ENCODE measurements at places on chromosomes 3 and 15.

DNA sequence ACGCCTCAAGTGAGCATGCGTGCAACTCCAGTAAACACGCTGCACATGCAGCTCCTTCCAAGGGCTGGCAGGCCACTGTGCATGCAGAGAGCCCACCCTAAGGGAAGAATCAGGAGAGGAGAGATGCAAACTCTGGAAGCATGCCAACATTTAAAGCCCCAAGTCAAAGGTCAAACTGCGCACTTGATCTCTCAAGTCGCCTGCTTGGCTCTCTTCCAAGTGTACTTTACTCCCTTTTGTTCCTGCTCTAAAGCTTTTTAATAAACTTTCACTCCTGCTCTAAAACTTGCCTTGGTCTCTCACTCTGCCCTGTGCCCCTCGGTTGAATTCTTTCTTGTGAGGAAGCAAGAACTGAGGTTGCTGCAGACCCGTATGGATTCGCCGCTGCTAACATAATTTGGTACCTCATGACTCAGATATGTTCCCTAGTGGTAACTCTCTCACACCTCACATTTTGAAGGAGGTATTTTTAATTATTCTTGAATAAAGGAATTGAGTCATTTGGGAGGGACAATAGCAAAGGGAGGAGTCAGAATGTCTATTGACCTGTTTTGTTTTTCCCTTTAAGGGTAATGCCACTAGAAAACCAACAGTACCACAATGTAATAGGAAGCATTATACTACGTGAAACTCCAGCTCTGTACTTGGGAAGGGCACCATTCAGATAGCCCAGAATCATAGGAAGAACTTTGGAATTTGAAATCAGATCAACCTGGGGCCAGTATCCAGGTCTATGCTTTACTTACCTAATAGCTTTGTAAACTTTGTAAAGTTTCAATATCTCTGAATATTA lies 19.6 kb upstream of the DGKG start:
- no peak for DNase-seq

DNA sequence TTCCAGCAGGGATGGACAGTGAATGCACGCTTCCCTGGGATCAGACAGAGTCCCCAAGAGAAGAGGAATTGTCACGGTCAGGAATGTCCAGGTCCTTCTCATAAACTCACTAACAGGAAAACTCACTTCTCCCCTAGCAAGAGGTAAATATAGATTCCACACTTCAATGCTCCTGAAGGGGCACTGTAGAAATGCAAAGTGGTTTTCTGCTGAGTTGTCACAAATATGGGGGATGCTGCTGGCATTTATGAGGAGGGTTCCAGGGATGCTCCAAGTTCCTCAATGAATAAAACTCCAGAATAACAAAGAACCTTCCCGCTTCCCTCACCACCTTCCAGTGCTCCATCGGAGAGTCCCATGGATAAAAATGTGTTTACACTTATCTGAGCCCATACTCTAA lies 423.4 kb downstream of the MAGI1 start:
- no peak for DNase-seq

- DNase-seq, result no peak
These were observed 32.3 kb downstream of the TMOD3 start for GRCh38 chr15:51861557-51862359.

- no peak for DNase-seq
These were observed 68.8 kb upstream of the DLG1 start for GRCh38 chr3:197367081-197367780.

GRCh38 chr3:193805448-193805847 lies 212.4 kb downstream of the OPA1 start:
- DNase-seq, result peak; percentile 82

- DNase-seq, result no peak
These were observed 64.5 kb downstream of the GLDN start for GRCh38 chr15:51405693-51406523.

DNA sequence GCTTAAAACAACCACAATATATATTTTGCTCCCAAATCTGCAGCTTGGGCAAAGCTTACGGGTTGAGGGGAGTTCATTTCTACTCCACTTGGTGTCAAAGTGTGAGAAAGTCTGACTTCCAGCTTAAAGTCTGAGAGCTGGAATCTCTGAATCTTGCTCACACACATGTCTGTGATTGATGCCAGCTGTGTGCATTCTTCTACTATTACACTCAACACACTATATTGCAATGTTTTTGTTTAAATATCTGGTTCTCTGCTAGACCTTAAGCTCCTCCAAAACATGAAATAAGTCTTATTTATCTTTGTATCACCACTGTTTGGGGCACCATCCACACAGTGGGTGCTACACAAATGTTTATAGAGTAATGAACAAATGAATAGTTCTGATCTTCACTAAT lies 36.7 kb upstream of the SECISBP2L start:
- no peak for DNase-seq

DNA sequence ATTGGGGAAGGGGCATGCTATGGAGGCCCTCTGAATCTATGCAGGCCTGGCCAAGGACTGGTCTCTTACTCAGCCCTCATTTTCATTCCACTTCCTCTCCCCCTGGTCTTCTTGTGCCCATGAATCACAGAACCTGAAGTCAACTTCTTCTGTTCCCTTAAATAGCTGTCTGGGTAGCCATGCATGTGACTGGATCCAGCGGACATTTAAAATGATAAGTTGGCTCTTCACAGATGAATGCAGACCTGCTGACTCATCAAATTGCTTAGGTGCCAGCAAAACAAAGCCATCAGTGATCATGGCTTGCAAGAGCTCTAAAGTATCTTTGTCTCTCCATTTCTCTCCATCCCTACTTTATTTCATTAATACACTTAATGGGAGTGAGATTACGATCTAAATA lies 90.1 kb upstream of the CADPS start:
- DNase-seq, result no peak

DNA sequence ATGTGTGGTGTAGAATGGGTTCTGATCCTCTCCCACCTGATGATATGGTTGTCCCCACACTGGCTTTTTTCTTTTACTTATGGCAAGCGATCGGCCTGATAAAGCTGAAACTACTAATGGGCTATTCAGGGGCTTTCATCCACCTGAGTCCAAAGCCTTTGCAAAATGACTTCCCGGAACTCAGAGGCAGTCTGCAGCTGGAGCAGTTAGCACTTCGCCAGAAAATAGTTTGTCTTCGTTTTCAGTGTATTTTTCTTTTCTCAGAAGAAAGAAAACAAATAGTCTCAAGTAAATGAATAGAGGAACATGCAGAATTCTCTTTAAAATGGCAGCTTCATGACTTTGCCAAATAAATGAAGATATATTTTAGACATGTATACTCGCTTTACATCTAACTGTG lies 306.0 kb upstream of the ADAMTS9 start:
- DNase-seq, result no peak

GRCh38 chr15:23567921-23568320 lies 2.4 kb downstream of the MKRN3 start:
- DNase-seq, result no peak

GRCh38 chr3:42486814-42487565 lies 15.5 kb upstream of the VIPR1 start:
- no peak for DNase-seq

- DNase-seq, result no peak
These were observed 54.0 kb downstream of the FAM43A start for GRCh38 chr3:194739498-194740284.

DNA sequence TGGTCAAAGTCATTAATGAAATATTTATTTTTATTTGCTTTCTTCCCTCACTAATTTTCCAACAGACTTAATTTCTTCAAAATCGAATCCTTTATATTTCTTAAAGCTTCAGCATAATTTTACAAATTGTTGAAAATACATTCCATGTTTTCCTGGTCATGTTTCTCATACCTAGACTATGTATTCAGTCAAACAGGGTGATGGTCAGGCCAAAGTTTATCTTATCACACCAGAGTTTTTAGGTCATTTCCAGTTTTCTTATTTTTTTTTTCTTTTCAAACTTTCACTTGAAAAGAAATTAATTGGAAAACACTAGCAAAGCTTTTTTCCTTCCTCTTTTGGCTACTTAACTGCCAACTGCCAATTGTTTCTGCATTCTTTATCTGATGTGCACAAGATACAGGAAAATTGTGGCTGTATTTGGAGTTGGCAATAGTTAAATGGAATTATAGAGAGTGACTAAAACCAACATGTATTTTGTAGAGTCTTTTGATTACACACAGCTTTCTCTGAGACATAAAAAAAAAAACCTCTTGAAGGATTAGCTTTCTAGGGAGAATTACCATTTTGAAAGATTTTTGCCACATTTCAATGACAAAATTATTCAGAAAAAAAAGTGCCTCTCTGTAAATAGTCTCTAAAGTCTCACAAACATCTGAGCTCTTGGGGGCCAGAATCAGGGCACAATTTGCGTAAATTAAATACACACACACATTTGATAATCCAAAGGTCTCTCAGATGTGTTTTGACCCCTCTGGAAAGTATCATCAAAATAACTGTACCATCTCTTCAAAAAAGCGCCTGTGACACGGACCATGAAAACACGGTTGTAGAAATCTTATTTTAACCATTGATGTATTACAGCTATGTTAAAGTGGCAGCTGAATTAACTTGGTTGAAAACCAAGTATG lies 603.2 kb upstream of the KCNMB2 start:
- DNase-seq, result no peak
